Activated CD4-positive, CD25-positive, alpha-beta regulatory T cell (primary cell): ENCODE measurements at places on chromosomes 13 and 19.

DNA sequence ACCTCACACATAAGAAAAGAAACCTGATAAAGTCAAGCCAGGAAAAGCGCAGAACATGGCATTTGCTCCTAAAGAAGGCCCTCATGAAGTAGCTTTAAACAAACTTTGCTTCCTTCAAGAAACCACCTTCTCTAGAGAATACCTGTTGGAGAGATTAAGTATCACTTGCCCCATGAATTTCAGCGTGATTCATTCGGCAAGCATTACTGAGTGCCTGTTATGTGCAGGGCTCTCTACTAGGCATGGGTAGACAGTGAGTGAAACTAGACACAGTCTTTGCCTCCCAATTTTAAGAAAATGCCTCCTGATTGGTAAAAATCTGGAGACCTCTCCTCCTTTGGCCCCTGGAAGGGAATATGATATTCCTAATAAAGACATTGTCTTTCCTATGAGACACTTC is 475.8 kb upstream of the NBEA start:
- no peak for DNase-seq

GRCh38 chr13:33933810-33934209 is 115.9 kb downstream of the RFC3 start:
- DNase-seq = no peak

DNA sequence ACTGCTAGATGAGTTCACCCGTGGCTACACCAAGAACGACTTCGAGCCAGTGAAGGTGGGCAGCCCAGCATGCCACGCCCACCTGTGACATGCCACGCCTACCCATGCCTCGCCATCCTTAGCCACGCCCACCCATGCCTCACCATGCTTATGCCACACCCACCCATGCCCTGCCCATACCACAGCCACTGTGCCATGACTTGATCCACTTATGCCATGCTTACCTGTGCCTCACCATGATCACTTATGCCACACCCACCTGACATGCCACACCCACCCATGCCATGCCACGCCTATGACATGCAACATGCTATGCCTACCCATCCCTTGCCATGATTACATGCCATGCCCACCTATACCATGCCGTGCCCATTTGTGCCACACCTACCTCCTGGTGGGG is 12.9 kb upstream of the USE1 start:
- no peak for DNase-seq

DNA sequence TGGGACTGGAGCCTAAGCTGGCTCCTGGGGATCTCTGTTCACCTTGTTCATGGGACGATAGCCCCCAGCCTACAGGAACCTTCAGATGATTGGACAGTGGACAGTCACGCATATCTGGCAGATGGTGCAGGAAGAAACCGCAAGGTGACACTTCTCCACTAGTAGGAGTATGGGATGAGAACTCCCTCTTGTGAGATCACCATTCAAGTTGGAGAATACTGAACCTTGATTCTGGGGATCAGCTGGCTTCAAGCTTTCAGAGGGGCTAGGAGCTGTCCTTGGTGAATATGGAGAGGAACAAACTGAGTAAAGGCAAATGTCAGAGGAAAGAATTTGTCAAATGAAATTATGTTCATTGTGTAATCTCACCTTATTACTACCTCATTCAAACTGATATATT is 204.5 kb downstream of the PDS5B start:
- no peak for DNase-seq

DNA sequence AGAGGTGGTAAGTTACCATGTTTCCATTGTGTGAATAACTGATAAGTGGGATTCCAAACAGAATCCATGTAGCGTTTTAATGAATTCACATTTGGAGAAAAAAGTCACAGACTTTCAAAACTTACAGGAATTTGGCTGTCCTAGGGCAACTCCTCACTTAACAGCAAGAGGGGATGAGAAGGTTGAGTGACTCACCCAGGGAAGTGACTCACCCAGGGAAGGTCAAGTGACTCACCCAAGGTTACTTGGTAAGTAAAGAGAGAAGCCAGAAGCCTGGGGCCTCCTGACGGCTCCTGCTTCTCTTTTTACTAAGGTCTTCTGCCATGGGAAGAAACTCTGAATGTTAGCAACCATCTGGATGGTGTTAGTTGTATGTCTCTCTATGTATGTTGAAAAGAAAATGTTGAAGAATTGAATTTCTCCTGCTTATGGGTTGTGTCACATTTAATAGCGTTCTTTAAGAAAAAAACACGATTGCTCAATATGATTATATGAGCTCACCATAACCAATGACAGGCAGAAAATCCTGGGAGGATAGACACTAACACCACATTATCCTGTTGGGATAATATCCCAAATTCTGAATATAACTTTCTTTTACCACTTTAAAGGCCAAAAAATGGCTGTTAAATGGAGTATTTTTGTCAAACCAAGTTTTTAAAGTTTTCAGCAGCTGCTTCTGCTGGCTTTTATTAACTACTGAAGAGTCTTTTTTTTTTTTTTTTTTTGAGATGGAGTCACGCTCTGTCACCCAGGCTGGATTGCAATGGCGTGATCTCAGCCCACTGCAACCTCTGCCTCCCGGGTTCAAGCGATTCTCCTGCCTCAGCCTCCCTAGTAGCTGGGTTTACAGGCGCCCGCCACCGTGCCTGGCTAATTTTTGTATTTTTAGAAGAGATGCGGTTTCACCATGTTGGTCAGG is 195.6 kb downstream of the GGACT start:
- peak; percentile 28 for DNase-seq

DNA sequence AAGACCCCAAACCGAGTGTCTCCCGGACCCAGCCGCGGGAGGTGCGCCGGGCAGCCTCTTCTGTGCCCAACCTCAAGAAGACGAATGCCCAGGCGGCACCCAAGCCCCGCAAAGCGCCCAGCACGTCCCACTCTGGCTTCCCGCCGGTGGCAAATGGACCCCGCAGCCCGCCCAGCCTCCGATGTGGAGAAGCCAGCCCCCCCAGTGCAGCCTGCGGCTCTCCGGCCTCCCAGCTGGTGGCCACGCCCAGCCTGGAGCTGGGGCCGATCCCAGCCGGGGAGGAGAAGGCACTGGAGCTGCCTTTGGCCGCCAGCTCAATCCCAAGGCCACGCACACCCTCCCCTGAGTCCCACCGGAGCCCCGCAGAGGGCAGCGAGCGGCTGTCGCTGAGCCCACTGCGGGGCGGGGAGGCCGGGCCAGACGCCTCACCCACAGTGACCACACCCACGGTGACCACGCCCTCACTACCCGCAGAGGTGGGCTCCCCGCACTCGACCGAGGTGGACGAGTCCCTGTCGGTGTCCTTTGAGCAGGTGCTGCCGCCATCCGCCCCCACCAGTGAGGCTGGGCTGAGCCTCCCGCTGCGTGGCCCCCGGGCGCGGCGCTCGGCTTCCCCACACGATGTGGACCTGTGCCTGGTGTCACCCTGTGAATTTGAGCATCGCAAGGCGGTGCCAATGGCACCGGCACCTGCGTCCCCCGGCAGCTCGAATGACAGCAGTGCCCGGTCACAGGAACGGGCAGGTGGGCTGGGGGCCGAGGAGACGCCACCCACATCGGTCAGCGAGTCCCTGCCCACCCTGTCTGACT is 7.9 kb downstream of the MAP1S start:
- no peak for DNase-seq

GRCh38 chr19:46616631-46617322 is 8.1 kb downstream of the PTGIR start:
- no peak for DNase-seq

DNA sequence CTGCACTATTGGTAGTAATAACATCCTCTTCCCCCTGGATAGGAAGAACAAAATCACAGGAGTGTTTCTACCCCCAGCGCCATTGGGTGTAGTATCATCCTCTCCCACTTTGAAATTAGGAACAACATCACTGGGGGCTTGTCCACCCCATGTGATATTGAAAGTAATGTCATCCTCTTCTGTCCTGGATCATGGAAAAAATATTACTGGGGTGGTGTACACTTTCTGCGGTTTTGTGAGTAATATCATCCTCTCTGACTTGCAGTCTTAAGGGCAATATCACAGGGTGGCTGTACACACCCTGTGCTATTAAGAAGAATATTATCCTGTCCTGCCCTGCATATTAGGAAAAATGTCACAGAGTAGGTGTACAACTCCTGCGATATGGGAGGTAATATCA is 4.9 kb upstream of the RGCC start:
- DNase-seq = no peak

- DNase-seq = no peak
Observed at GRCh38 chr19:35858311-35858710, 1.6 kb downstream of the KIRREL2 start.

GRCh38 chr13:99955107-99955746 is 16.3 kb downstream of the ZIC5 start:
- no peak for DNase-seq

DNA sequence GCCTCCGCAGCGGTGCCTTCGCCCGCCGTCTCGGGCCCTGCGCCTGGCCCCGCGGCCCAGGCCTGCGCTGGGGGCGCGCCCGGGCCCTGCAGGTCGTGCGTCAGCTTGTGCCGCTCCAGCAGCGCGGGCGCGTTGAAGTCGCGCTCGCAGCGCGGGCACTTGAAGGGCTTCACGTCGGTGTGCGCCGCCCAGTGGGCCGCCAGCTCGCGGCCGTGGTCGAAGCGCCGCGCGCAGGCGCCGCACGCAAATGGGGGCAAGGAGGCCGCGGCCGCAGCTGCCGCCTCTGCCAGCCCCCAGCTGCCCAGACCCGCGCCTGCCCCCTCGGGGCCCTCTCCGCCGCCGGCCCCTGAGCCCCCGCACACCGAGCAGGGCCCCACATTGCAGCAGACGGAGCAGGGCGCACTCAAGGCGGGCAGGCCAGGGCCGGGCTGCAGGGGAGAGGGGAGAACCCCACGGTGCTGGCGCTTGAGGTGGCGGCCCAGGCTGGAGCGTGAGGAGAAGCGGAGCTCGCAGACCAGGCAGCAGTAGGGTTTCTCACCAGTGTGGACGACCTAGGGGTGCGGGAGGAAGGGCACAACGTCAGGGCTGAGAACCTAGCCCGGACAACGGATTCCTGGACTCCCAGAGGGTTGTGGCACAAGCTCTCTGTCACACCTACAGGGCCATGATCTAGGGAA is 6.1 kb downstream of the FIZ1 start:
- DNase-seq = no peak
